ENCODE measurements at places on chromosomes 6 and 20. TPM values are rescaled to one million over a fixed set of nuclear protein-coding genes. Genes with fewer than 3 reads are reported as not detected.
A peak's percentile ranks its signal among the peaks of the same experiment; 100 is the strongest.

DNA sequence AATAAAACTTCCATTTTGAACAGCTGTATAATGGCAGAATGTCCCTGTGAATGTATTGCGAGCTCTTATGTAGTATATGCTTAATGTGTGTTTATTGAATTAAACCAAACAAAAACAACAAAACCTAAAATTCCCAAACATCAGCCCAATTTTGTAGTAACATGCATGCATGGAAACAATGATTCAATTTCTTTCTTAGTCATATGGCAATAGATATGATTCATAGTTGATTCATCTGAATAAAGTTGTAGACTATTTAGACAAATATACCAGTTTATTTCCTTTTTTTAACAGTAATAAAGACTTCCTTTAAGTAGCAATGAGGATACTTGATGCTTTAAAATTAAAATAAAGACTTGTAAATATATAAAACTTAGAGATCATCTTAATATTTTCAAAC lies 670.6 kb downstream of the CD109 start:
- H3K27ac ChIP-seq: no peak overlapping the region
- no peaks in the 10 kb centered on the region for H3K36me3 ChIP-seq
- H3K27me3 ChIP-seq: no peaks in the 10 kb centered on the region
- no peaks in the 10 kb centered on the region for H3K4me1 ChIP-seq

GRCh38 chr20:8545212-8545611 lies 413.1 kb downstream of the PLCB1 start:
- H3K4me3 ChIP-seq: no peak overlapping the region
- no peak for DNase-seq
- no peaks in the 10 kb centered on the region for H3K36me3 ChIP-seq
- H3K4me1 ChIP-seq: peaks cover 29% of the 10 kb centered on the region
- no peak overlapping the region for H3K27ac ChIP-seq

GRCh38 chr20:37484331-37484730 lies 36.7 kb upstream of the NNAT start:
- H3K27ac ChIP-seq: no peak overlapping the region
- no peaks in the 10 kb centered on the region for H3K36me3 ChIP-seq
- DNase-seq: peak; percentile 26
- H3K4me3 ChIP-seq: no peak overlapping the region

The LY6G6D gene
- not detected for total RNA-seq

The ARMH2 gene
- not detected for total RNA-seq

GRCh38 chr6:74152096-74152675 lies 456.2 kb downstream of the CD109 start:
- H3K27ac ChIP-seq: no peak overlapping the region
- no peak overlapping the region for H3K4me3 ChIP-seq
- no peak for DNase-seq

The SNAP25 gene
- total RNA-seq: 4.4 TPM

DNA sequence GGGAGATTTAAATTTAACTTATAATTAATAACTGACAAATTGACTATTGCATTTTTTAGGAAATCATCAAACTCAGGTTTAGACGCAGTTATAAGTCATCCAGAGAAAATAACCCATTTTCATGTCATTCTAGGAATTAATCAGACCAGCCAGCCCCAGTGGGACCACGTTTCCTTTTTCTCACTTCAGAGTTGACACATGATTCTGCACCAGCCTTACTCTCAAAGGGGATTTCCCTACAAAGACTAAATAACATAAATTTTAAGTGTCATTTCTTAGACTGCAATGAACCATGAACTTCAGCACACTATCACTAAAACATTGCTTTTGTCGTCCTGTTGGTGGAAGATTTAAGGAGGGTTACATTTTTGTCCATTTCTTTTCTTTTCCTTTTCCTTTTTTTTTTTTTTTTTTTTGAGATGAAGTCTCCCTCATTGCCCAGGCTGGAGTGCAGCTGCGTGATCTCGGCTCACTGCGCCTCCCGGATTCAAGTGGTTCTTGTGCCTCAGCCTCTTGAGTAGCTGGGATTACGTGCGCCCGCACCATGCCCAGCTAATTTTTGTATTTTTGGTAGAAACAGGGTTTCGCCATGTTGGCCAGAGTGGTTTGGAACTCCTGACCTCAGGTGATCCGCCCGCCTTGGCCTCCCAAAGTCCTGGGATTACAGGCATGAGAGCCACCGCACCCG lies 3.6 kb downstream of the IPCEF1 start:
- no peaks in the 10 kb centered on the region for H3K4me1 ChIP-seq
- H3K27ac ChIP-seq: no peak overlapping the region

DNA sequence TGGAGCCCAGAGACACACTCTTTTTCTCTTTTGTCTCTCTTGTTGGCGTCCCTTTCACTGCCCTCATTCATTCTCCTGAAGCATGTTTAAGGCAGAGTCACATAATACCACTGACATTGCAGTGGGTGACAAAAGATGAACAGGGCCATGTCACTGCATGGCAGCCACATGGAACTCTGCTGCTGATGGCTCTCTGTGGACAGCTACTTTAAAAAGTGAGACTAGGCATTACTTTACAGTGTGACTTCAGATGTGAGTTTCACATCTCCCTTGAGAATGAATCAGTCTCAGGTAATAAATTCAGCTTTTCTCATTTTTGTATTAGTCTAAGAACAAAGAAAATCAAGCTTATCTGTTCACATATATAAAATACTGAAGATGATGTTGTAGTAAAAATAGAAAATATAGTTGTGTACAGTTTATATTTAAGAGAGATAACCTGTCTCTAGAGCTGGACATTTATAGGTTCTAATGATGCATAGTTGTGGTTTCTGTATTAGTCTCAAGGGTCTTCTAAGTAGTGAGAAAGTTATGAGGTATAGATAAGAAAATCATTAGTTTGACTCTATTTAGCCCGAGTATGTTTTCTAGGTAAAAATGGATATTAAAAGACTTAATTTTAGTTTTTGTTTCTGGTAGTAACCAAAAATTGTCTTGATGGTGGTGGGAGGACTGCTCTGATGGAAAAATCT lies 6.1 kb downstream of the MRS2 start:
- H3K36me3 ChIP-seq: peaks cover 6% of the 10 kb centered on the region
- H3K27me3 ChIP-seq: no peaks in the 10 kb centered on the region
- DNase-seq: no peak
- H3K4me3 ChIP-seq: no peak overlapping the region
- H3K4me1 ChIP-seq: peaks cover 3% of the 10 kb centered on the region

GRCh38 chr20:58759947-58760346 lies 67.3 kb downstream of the NPEPL1 start:
- no peak overlapping the region for H3K4me3 ChIP-seq
- H3K27me3 ChIP-seq: no peaks in the 10 kb centered on the region
- no peak for DNase-seq
- no peak overlapping the region for H3K27ac ChIP-seq

The OOEP gene
- total RNA-seq: not detected

GRCh38 chr6:116434056-116434725 lies 27.0 kb upstream of the CALHM6 start:
- no peak overlapping the region for H3K27ac ChIP-seq
- H3K27me3 ChIP-seq: no peaks in the 10 kb centered on the region
- H3K4me3 ChIP-seq: no peak overlapping the region
- H3K36me3 ChIP-seq: no peaks in the 10 kb centered on the region

Measured in endothelial cell of umbilical vein (primary cell).